Smooth muscle cell of the umbilical artery (primary cell): ENCODE measurements at places on chromosomes 11 and 22. TPM values are rescaled to one million over a fixed set of nuclear protein-coding genes. Genes with fewer than 3 reads are reported as not detected.

Gene UPK3A
- total RNA-seq: not detected in 2 replicates

Gene MRGPRX3
- not detected in 2 replicates for total RNA-seq

Gene RAG2
- total RNA-seq: not detected in 2 replicates

Gene SSRP1
- 46.3 and 85.6 TPM in 2 replicates for total RNA-seq

Gene SYCE3
- not detected in 2 replicates for total RNA-seq

Gene RASSF7
- total RNA-seq: 7.1 and 13.3 TPM in 2 replicates
